Activated CD4-positive, alpha-beta memory T cell treated with anti-CD3 and anti-CD28 coated beads for 36 hours (primary cell): ENCODE measurements at places on chromosomes 7 and 10.

- peak overlapping the region; percentile 86 for H3K4me3 ChIP-seq
- H3K36me3 ChIP-seq: no peaks in the 10 kb centered on the region
- no peaks in the 10 kb centered on the region for H3K27me3 ChIP-seq
- peak overlapping the region; percentile 80 for H3K27ac ChIP-seq
- H3K4me1 ChIP-seq: peaks cover 26% of the 10 kb centered on the region
Measured at GRCh38 chr10:102065561-102066398, 631 bp downstream of the HPS6 start.

GRCh38 chr7:116687801-116688201 lies 15.8 kb downstream of the MET start:
- H3K27me3 ChIP-seq: peaks cover 11% of the 10 kb centered on the region
- no peaks in the 10 kb centered on the region for H3K4me1 ChIP-seq
- H3K36me3 ChIP-seq: no peaks in the 10 kb centered on the region
- H3K4me3 ChIP-seq: no peak overlapping the region
- DNase-seq: no peak
- no peak overlapping the region for H3K27ac ChIP-seq

- peaks cover 47% of the 10 kb centered on the region for H3K4me1 ChIP-seq
- no peak for DNase-seq
- peak overlapping the region; percentile 88 for H3K27ac ChIP-seq
- peaks cover 10% of the 10 kb centered on the region for H3K36me3 ChIP-seq
Measured at GRCh38 chr10:102433619-102434046, 1.3 kb upstream of the CUEDC2 start.

DNA sequence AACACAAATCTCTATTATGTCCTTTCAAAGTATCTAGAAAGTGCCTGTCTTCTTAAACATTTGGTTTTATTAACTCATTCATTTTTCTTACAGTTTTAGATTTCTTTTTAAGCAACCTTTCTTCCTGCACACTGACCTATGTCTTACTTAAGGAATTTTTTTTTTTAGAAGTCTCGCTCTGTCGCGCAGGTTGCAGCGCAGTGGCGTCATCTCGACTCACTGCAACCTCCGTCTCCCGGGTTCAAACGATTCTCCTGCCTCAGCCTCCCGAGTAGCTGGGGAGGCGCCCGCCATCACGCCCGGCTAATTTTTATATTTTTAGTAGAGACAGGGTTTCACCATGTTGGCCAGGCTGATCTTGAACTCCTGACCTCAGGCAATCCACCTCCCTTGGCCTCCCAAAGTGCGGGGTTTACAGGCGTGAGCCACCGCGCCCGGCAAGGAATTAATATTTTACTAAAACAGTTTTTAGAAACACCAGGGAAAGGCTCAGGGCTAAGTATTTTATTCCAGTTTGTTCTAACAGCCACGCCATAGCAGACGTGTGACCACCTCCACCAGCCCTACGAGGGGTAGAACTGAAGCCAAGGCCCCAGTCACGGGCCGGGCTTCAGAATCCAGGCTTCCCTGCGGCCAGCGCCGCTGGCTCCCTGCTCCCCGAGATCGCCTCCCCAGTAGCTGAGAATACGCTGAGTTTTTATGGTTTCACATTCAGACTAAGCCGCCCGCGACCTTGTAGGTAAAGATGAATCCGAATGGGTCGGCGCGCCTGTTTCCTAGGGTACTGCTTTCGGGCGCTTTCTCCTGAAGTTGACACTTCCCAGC lies 941 bp upstream of the LUC7L2 start:
- peak overlapping the region; percentile 97 for H3K4me3 ChIP-seq
- H3K36me3 ChIP-seq: peaks cover 25% of the 10 kb centered on the region
- H3K4me1 ChIP-seq: peaks cover 36% of the 10 kb centered on the region
- H3K27me3 ChIP-seq: no peaks in the 10 kb centered on the region
- peak; percentile 71 for DNase-seq

GRCh38 chr10:63866747-63867140 lies 345.5 kb downstream of the REEP3 start:
- H3K4me1 ChIP-seq: peaks cover 6% of the 10 kb centered on the region
- no peak overlapping the region for H3K4me3 ChIP-seq
- DNase-seq: no peak
- peaks cover 30% of the 10 kb centered on the region for H3K27me3 ChIP-seq
- no peaks in the 10 kb centered on the region for H3K36me3 ChIP-seq

GRCh38 chr10:112649822-112650152 lies 202.8 kb downstream of the VTI1A start:
- H3K4me3 ChIP-seq: no peak overlapping the region
- no peaks in the 10 kb centered on the region for H3K27me3 ChIP-seq
- no peak for DNase-seq
- no peaks in the 10 kb centered on the region for H3K4me1 ChIP-seq

DNA sequence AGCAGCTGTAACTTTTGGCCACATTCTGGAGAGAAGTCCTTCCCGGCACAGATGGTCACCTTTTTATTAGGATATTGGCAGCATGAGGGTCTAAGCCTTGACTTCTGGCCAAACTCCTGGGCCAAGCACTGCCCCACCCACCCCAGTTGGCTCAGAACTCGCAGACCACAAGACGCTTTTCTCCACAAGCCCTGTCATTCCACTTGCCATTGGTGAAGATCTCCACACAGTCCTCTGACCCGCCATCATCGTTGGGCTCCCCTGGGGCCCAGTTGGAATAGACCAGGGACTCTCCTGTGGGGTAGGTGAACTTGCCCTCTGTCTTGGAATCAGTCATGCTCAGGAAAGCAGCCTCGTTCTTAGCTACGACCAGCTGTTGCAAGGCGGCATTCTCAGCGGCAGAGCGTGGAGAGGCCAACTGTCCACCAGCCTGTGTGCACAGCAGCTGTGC lies 11.2 kb downstream of the SFTPD start:
- no peak overlapping the region for H3K4me3 ChIP-seq
- peaks cover 3% of the 10 kb centered on the region for H3K4me1 ChIP-seq
- DNase-seq: no peak

DNA sequence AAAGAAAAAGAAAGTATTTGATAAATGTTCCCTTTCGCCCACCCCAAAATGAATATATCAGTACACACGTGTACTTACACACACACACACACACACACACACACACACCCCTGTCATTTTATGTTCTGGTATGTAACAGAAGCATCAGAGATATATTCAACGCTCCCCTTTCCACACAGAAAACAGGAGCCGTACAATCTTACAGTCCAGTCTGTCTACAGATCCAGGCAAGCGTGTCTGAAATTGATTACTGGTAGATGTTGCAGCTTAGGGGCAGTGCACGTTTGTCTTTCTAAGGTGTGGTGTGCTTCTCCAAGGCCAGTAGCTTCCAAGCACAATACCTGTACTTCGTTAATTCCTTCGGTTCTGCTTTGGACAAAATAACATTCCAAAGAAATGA lies 143.7 kb upstream of the RNF32 start:
- H3K27me3 ChIP-seq: peaks cover 3% of the 10 kb centered on the region
- no peaks in the 10 kb centered on the region for H3K4me1 ChIP-seq
- no peak overlapping the region for H3K4me3 ChIP-seq
- no peak overlapping the region for H3K27ac ChIP-seq

DNA sequence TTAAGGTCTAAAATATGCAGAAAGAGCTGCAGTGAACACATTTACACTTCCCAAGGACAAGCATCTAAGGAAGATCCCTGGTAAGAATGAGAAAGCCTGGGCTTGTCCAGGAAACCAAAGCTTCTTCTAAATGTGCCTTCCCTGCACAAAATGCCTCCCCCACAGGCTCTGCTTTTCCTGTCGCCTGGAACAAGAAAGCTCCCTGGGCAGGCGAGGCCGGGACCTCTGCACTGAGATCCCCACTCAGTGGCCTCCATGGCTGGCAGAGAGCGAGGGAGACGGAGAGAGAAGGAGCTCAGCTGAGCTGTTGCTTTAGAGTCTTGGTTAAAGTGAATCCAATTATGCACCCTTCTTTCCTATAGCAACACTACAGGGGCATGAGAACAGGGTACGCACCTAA lies 75.6 kb downstream of the AMZ1 start:
- no peak overlapping the region for H3K4me3 ChIP-seq
- H3K27ac ChIP-seq: no peak overlapping the region
- peaks cover 5% of the 10 kb centered on the region for H3K36me3 ChIP-seq
- H3K4me1 ChIP-seq: peaks cover 31% of the 10 kb centered on the region
